ENCODE measurements at places on chromosomes 6 and 20.

GRCh38 chr6:144543006-144543871 is 258.1 kb downstream of the UTRN start:
- DNase-seq, result no peak

GRCh38 chr6:71410681-71411080 is 122.1 kb downstream of the OGFRL1 start:
- DNase-seq, result no peak

- no peak for DNase-seq
Measured at GRCh38 chr6:143515061-143515760, 3.7 kb upstream of the FUCA2 start.

DNA sequence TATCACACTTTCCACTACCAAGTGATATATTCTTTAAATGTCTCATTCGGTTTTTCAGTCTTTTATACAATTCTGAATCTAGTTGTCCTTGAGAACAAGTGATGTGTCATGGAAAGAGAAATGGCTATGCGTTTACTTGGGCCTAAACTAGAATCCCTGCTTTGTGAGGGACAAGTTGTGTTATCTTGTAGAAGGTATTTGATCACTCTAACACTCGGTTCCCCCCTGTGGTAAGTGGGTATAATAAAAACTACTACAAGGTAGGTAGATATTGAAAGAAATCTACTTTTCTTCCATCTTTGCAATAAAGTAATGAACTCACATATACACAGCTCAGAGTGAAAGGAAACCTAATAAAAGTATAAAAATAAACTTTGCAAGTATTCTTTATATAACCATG is 108.9 kb downstream of the MANEA start:
- no peak for DNase-seq

DNA sequence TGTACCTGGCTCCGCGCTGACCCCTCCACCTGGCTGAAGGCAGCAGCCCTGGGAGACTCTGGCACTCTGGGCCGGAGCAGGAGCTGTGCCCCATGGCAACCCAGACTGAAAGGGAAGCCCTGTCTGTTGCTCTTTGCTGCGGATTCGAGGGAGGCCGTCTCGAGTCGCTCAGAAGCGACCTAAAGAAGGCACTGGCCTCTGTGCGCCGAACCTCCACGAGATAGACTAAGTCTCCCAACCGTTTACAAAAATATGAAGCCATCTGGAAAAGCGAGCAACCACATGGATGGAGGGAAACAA is 10.5 kb upstream of the TBX18 start:
- DNase-seq, result no peak

- DNase-seq, result no peak
Measured at GRCh38 chr6:23305325-23305943, 736.1 kb downstream of the HDGFL1 start.

DNA sequence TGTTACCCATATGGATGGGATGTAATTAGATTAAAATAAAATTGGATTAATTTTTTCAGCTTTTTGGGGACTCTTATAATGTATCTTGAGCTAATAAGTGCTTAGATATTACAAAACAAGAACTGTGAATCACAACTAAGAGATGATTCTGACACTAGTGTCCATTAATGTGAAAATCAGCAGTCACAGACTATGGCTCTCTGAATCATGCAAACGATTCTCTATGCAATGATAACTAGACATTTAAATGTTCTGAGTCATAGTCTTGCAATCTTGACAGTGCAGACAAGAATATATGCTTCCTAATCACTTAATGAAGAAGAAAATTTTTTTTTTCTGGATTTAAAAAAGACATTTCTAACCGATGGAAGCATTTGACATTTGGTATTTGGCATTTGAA is 82.2 kb upstream of the OPRM1 start:
- no peak for DNase-seq

Measured in stimulated activated CD8-positive, alpha-beta memory T cell treated with anti-CD3 and anti-CD28 coated beads, Interleukin-2, amount 100 ng/mL, for 1 hour (primary cell).